Activated T-helper 1 cell treated with anti-CD3 and anti-CD28 coated beads, Interleukin-2, amount 50 U/mL, for 16 hours (primary cell): ENCODE measurements at places on chromosomes 7 and 10.

- no peak for DNase-seq
These were observed 52.3 kb downstream of the TPST1 start for GRCh38 chr7:66257481-66257880.

- no peak for DNase-seq
These were observed 66.5 kb downstream of the MAP3K8 start for GRCh38 chr10:30500534-30500933.

DNA sequence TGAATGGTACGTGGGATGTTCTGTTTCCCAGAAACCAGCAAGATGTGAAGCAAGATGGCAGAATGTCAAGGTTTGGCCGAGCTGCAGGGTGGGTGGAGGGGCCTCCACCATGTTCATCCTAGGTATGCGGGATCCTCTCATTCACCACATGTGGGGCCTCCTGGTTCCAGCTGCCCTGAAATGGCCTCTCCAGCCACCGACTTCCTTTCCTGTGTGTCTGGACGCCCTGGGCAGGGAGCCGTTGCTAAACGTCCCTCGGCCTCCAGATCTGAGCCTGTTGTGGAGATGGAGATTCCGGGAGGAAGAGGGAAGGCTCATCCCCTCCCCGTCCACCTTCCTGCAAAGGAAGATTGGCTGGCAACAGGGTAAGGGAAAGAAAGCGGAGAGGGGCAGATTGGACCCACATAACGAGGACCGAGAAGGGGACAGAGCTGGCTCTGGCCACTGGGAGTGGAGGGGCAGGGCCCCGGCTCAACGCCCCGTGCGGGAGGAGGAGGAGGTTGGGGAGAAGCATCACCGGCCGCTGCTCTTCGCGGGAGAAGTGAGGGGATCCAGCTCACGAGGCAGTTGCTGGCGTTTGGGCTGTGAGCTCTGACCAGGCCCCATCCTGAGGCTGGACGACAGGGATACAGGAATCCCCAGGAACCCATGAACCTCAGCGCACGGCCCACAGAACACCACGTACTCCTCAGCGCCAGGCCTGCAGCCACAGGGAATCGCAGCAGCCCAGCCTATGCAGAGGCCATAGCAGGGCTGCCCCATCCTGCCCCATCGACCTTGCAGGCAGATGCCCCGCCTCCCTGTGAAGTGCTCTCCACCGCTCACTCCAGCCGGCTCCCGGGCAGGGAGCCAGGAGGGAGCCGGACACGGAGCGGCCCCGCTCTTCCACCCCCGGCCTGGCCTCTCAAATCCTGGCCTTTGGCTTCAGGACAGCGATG lies 98.3 kb downstream of the FOXL3 start:
- DNase-seq: no peak

DNA sequence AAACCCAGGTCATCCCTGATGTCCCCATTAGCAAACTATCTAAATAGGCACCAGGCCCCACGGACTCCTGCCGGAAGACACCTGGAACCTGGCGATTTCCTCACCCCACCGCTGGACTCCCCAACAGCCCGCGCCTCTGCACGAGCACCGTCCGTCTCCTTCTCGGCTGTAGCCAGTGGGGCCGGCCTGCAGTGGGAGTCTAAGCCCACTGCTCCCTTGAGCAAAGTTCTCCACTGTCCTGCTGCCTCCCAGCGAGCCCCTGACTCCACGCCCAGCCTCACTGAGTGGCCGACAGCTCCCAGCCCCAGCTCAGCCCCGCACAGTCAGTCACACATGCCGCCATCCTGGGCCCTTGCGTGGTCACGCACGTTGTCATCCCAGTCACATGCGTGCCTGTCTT lies 211.3 kb upstream of the PPP2R2D start:
- no peak for DNase-seq

DNA sequence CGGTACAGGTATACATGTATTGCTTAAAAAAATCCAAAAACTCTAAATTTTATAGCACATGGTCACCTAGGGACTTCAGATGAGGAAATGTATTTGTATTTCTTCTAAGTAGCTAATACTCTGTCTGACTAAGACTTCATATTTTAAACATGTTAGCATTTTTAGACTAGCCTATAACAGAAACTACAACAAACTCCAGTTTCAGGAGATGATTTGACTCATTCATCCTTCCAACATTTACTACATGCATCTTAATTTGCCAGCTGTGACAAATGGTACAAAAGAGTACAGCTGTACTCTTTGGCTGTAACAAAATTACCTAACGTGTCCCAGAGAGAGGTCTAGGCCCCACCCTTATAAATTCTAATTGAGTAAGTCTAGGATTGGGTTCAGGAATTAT lies 22.2 kb downstream of the TMEM209 start:
- no peak for DNase-seq

- DNase-seq: no peak
These were observed 147.2 kb downstream of the TMEM178B start for GRCh38 chr7:141221007-141221612.

GRCh38 chr10:49134327-49134726 lies 506 bp upstream of the FAM170B start:
- no peak for DNase-seq

- no peak for DNase-seq
These were observed 983 bp downstream of the FZD8 start for GRCh38 chr10:35640951-35641675.

GRCh38 chr10:44190541-44190940 lies 194.4 kb downstream of the CXCL12 start:
- DNase-seq: no peak

DNA sequence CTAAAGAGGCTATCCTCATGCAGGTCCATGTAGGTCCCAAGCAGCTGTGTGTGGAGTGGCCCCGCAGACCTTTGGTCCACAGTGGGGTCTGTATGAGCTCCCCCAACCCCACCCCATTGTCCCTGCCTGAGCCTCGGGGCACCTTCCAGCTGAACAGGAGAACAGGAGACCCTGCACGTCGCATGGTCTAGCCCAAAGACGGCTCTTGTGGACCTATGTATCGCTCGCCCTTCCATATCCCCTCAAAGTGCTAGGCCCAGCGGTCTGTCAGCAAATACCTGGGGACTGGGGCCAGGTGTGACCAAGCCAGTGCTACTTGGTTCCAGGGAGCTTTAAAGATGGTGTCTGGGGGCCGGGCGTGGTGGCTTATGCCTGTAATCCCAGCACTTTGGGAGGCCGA lies 43.0 kb downstream of the OAT start:
- no peak for DNase-seq

- DNase-seq: peak; percentile 5
These were observed 644 bp downstream of the SORBS1 start for GRCh38 chr10:95560278-95561176.

DNA sequence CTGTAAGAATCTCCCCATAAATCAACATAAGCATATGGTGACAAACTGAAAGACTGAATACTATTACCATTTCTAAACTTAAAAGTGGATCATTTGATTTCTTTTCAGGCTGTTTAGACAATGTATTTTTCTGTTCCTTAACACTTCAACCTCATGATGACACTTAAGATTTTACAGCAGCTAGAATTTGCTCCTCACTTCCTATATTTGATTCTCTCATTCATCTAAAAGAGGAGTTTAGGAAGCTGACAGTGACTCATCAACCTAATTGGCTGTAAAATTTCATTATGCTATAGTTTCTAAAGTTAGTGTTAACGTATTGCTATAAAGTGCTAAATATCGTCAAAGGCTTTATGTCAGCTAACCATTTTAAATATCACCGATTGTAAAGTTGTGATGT lies 478.7 kb downstream of the GRM8 start:
- no peak for DNase-seq

GRCh38 chr10:95850791-95851190 lies 57.0 kb upstream of the CC2D2B start:
- DNase-seq: no peak

- no peak for DNase-seq
These were observed 124.6 kb upstream of the SEC61G start for GRCh38 chr7:54883576-54883975.

- no peak for DNase-seq
These were observed 74.9 kb downstream of the NUDCD3 start for GRCh38 chr7:44415510-44415909.

- DNase-seq: no peak
These were observed 24.0 kb downstream of the SEPTIN14 start for GRCh38 chr7:55838595-55838994.

- no peak for DNase-seq
These were observed 116.1 kb downstream of the TPST1 start for GRCh38 chr7:66321283-66321682.
